Activated CD4-positive, alpha-beta memory T cell treated with anti-CD3 and anti-CD28 coated beads, Interleukin-2, amount 10 ng/mL, durations not matched to agents 7 days and 5 days (primary cell): ENCODE measurements at places on chromosomes 13 and 19.

DNA sequence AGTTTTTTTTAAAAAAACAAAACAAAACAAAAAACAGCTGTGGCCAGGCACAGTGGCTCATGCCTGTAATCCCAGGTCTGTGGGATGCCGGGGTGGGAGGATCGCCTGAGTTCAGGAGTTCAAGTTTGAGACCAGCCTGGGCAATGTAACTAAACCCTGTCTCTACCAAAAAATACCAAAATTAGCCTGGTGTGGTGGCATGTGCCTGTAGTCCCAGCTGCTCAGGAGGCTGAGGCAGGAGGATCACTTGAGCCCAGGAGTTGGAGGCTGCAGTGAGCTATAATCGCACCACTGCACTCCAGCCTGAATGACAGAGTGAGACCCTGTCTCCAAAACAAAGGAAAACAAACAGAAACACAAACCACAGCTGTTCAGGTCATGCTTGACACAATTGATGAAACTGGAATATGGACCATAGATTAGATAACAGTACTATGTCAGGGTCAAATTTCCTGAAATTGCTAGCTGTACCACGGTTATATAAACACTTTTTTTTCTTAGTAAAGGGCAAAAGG is 6.9 kb upstream of the ANGPTL4 start:
- DNase-seq, result no peak

- no peak for DNase-seq
Measured at GRCh38 chr19:45878043-45878794, 7.7 kb downstream of the IRF2BP1 start.

- no peak for DNase-seq
Measured at GRCh38 chr19:12260861-12261260, 33.8 kb downstream of the ZNF44 start.

DNA sequence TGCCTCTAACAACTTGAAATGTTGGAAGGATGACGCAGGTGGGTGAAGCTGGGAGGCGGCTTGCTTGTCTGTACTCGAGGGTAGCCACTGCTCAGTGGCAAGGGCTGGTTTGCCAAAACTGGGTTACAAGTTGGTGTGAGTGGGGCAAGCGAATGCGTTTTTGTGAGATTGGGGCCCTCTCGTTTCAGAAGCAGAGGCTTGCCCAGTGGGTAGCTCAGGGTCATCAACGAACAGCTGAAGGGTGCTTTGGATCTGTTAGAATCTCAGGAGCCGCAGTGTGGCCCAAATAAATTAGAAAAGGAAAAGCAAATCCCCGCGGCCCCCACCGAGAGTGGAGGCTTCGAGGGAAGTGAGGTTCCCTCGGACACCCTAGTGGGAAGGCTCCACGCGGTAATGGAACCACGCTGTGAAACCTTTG is 7.3 kb downstream of the ATP4B start:
- DNase-seq, result no peak

DNA sequence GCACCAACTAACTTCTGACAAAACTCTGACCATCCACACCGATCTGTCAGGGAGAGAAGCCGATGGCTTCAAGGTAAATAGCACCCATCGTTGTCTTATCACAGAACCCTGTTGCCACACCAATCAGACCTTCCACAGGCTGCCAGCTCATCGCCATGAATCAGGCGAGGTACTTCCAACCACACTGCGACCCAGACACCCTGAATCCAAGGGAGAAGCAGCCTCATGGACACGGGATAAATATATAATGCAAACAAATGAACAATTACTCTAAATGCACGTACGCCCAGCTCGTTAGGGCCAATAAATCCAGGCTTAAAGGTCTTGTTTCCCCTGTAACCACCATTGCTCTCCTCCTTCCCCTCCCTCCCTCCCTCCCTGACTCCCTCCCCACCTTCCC is 20.8 kb downstream of the RANBP3 start:
- DNase-seq, result no peak

DNA sequence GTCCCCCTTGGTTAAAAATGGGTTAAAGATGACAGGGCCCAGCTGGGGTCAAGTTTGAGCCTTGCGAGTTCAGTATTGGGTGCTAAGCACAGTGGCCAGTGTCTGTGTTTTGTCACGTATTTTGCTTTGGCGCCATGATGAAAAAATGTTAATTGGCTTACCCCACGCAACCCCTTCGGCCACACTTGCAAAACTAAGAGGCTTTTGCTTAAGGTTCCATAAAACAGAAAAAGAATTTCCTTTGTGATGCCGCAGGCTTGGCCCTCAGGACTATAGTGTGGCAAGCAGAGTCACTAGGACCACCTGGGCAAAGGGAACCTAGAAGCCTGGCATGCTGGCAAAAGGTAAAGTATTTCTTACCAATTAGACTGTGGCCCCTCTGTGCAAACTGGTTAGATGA is 20.7 kb downstream of the DPRX start:
- DNase-seq, result no peak

DNA sequence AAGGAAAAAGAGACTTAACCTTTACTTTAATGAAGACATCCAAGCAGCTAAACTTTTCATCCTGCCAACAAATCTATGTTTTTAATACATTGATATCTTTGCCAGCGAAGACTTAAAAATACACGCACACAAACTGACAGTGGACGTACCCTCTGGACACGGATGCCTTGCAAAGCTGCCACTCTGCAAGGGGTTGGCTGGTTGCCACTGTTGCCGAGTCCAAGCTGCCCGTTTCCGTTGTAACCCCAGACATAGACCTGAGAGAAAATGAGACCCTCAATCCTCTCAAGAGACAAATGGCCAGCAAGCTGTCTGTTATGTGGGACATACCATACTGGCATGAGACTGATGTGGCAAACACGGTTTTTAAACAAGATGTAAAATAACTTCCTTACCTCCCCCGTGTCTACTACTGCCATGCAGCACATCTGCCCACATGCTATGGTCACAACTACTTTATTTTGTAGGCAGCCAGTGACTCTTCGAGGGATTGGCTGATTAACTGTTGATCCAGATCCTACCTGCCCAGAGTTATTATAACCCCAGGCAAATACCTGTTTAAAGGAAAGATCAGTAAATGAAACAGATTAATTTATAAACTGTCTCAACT is 21.2 kb downstream of the RCBTB2 start:
- no peak for DNase-seq

DNA sequence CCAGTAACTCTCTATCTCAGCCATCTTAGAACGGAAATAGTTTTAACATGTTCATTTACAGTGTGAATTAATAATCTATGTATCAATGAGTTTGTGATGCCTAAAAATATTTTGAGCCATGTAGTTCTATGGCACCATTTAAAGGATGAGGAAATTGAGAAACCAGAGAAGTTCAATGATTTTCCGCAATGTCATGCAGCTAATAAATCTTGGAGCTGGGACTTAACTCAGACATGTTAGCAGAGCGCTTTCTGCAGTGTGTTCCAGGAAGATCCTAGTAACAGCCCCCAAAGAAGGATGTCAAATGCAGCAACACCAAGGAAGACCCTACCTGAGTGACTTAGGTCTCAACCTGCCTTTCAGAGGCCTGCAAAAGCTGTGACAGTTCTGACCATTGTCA is 99.3 kb upstream of the RAP2A start:
- DNase-seq, result no peak
